ENCODE measurements at places on chromosomes 13 and 19.

DNA sequence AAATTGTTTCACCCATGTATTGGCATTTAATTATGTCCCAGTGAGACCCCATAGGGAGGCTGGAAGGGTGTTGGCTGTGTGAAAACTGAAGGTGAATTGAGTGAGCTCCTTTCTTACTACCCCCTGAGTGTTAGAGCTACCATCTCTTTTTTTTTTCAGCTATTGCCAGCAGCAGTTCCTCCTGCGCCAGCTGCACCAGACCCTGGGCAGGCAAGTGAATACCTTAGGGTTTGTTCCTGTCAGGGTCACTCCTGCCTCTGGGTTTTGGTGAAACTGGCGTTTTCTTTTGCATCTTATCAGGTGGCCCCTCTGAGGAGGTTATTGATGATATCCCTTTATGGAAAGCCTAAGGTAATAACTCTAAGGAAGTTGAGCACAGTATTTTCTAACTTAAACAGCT, 25.5 kb downstream of the CEACAM8 start:
- DNase-seq = no peak

- no peak for DNase-seq
These were observed 11.3 kb upstream of the SHKBP1 start for GRCh38 chr19:40565355-40565754.

GRCh38 chr19:33802801-33803200, 6.1 kb downstream of the KCTD15 start:
- no peak for DNase-seq

DNA sequence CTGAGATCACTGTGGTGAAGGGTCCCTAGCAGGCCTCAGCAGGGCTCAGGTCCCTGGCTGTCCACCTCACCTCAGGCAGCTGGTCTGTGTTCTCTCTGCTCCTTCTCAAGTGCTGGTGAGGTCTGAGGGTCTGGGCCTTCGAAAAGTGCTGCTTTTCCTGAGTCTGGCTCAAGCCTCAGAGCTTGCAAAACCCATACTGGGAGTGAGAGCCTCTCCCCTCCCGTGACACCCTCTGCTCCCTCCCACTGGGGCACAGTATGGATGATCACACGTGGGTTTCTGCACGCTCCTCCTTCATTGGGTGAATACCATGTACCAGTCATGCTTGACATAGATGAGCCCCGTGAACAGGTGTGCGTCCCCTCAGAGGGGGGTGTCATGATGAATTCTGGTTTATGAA, 73.3 kb upstream of the WASF3 start:
- DNase-seq = no peak

GRCh38 chr19:11422163-11423065, 3.3 kb upstream of the RGL3 start:
- peak; percentile 43 for DNase-seq

GRCh38 chr19:35692010-35692409, 12.3 kb upstream of the ZBTB32 start:
- no peak for DNase-seq

DNA sequence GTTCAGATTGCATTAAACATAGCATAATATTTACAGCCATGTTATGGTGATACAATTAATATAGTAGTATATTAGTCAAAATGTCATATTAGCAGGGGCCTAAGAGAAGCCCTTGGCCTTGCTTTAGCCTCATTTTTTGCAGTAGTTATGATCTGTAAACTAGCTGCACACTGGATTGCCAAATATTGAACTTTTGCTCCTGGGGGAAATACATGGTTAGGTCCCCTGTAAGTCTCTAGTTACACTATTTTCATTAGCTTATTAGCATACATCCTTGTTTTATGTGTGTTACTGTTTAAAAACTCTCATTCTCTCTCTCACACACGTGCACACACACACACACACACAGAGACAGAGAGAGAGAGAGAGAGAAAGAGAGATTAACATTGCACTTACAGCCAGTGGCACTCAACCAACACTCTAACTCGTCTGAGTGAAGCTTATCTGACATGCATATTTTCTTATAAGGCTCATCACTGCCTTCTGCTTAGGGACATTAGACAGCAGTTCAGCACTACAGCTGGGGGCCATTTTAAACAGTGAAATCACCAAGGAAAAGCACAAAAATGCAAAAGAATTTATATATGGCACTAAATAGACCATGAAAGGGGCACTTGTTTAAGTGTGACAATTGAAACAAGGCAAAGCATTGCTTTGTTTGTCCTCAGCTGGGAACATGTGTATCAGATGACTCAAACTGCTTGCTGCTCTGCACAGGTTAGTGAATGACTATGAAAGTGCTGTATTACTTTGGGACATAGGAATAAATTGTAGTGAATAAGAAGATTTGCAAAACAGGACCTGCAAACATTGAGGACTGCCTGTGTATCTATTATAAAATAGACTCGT, 278.7 kb downstream of the GPC6 start:
- DNase-seq = no peak

- no peak for DNase-seq
These were observed 820.4 kb downstream of the SLITRK6 start for GRCh38 chr13:84978851-84979250.

DNA sequence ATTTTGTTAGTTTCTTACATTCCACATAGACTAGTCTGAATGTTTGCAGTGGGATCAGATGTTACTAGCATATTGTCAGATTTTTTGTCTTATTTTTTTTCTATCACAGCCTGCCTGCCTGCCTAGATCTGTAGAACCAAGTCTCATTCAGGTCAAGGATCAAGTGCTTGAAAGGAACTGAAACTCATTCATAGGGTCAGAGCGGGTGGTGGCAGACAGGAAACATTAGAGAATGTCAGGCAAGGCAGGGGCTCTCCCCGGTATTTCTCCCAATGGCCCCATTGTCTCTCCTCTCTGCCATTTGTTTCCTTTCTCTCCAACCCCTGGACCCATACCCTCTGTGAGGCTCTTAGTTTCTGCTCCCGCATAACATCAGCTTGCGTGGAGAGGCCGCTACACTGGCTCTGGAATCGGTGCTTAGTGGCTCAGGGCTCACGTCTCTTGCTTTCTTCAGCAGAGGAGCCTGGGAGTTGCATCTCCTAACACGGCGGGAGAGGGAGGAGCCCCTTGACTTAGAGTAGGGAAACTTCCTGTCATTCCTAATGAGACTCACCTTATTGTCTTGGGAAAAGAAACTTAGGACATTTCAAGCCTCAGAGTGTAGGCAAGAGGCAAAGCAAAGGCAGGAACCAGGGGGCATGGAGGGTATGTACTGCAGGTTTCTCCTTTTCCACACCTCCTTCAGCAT, 35.6 kb upstream of the SPATA13 start:
- DNase-seq = no peak

DNA sequence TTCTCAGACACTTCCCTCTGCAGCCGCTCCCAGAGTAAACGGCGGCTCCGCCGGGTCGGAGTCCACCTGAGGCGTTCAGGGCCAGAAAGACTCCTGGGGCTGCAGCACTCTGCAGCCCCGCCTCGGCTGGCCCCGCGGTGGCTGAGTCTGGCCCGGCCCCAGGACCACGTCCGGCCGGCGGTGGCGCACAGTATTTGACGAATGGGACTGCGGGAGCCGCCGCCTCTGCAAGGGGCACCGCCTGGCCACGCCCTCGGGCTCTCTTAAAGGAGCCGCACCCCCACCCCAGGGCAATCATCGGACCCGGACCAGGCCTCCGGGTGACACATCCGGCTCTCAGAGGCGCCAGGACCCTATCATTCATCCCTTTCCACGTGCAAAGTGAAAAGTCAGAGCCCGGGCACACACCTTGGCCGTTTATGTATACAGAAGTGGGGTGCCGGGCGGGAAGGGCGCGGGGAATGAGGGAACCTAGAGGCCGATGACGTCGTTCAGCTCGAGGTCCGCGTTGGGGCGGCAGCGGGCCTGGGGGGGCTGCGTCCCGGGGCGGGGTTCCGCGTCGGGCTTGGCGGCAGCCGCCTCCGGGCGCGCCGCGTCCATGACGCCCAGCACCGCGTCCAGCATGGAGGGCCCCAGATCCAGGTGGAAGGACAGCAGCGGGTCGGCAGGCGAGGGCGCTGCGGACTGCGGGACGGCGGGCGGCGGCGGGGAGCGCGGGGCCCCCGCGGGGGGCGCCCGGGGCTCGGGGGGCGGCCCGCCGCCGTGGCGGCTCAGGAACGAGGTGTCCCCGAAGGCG, 1.2 kb upstream of the LENG9 start:
- DNase-seq = peak; percentile 59

DNA sequence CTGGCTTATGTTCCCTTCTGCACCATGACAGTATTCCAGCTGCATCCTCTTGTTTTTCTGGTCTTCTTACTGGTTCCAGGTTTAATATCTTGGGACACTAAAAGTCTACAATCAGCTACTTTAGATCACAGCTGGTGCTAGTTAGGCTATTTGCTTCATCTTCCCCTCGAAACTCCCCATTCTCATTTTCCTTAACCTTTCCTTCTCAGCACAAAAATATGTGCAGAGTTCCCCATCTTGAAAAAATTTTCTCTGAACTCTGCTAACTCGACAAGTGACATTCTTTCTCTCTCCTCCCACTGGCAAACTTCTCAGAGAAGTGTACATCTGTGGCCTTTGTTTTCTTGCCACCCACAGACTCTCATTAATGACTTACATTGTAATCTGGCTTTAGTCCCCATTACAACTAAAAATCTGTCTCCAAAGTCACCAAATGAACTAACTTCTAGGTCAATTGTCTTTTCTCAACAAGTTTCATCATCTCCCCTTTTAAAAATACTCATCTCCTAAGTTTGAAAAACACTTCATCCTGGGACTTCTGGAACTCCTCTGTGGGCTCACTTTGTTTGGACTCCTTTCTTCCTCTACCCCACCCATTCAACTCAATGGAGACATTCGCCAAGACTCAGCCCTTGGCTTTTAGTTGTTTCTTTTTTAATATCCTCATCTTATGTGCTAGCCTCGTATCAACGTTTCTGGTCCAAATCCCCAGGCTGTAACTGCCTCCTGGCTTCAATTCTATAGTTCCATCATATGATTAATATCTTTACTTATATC, 7.1 kb upstream of the KL start:
- no peak for DNase-seq

GRCh38 chr19:32063601-32064000, 281.8 kb upstream of the ZNF507 start:
- no peak for DNase-seq

DNA sequence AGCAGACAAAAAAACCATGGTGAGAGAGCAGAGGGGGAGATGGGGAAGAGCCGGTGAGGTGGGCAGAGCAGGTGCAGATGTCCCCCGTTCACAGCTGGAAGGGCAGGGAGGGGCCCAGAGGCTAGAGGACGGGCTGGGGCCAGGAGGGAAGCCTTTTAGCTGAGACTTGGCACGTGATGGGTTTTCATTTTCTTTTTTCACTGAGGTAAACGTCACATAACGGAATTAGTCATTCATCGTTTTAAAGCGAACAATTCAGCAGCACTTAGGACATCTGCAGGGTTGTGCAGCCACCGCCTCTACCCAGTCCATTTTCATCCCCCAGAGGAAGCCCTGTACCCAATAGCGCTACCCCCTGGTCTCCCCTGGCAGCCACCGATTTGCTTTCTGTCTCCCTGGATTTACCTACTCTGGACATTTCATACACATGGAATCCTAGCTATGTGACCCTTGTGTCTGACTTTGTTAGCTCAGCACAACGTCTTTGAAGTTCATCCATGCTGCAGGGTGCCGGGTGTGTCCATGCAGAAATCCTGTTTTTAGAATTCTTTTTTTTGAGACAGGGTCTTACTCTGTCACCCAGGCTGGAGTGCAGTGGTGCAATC, 16.0 kb upstream of the EMC10 start:
- DNase-seq = no peak

GRCh38 chr19:50328224-50328872, 829 bp downstream of the KCNC3 start:
- no peak for DNase-seq

Data from stimulated activated CD8-positive, alpha-beta memory T cell treated with anti-CD3 and anti-CD28 coated beads, Interleukin-12 subunit alpha, Interleukin-12 subunit beta, amount 100 ng/mL, for 4 hours (primary cell).